ENCODE measurements at places on chromosomes 2 and 18. TPM values are rescaled to one million over a fixed set of nuclear protein-coding genes. Genes with fewer than 3 reads are reported as not detected.

DNA sequence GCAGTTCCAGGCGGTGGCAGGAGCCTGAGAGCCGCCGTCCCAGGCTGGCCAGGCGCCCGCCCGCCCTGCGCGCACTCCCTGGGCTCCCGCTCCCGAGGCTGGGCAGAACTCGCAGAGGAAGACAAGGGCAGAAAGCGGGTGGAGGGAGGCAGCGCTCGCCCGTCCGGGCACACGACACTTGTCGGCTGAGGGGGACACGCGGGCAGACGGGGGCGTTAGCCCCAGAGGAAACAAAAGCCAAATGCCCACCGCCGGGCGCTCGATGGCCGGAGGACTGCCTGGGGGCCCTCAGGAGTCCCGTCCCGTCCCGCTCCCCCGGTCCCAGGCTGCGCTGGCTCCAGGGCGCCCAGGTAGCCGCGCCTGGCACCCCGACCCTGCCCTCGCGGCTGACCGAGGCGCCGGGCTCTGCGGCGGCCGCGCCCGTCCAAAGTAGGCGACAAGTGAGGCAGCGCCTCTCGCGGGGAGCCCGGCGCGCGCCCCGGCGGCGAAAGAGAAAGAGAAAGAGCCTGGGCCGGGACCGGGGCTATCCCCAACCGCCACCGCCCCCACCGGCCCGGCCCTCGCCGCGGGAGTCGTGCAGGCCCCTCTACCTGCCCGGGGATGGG is 491 bp downstream of the L3MBTL4 start:
- H3K4me1 ChIP-seq: peaks cover 18% of the 10 kb centered on the region
- H3K36me3 ChIP-seq: no peaks in the 10 kb centered on the region
- DNase-seq: peak; percentile 73
- H3K4me3 ChIP-seq: peak overlapping the region; percentile 75
- H3K27me3 ChIP-seq: peaks cover 43% of the 10 kb centered on the region
- H3K27ac ChIP-seq: peak overlapping the region; percentile 81

GRCh38 chr2:186059096-186059495 is 320.5 kb downstream of the FSIP2 start:
- H3K4me1 ChIP-seq: peaks cover 6% of the 10 kb centered on the region
- no peak for DNase-seq
- H3K4me3 ChIP-seq: no peak overlapping the region
- no peak overlapping the region for H3K27ac ChIP-seq
- H3K27me3 ChIP-seq: no peaks in the 10 kb centered on the region

The APOB gene
- 0.23 TPM for total RNA-seq

GRCh38 chr18:22277758-22278157 is 108.4 kb downstream of the GATA6 start:
- H3K27me3 ChIP-seq: peaks cover 12% of the 10 kb centered on the region
- peaks cover 18% of the 10 kb centered on the region for H3K4me1 ChIP-seq
- no peak for DNase-seq
- no peak overlapping the region for H3K4me3 ChIP-seq
- no peaks in the 10 kb centered on the region for H3K36me3 ChIP-seq

DNA sequence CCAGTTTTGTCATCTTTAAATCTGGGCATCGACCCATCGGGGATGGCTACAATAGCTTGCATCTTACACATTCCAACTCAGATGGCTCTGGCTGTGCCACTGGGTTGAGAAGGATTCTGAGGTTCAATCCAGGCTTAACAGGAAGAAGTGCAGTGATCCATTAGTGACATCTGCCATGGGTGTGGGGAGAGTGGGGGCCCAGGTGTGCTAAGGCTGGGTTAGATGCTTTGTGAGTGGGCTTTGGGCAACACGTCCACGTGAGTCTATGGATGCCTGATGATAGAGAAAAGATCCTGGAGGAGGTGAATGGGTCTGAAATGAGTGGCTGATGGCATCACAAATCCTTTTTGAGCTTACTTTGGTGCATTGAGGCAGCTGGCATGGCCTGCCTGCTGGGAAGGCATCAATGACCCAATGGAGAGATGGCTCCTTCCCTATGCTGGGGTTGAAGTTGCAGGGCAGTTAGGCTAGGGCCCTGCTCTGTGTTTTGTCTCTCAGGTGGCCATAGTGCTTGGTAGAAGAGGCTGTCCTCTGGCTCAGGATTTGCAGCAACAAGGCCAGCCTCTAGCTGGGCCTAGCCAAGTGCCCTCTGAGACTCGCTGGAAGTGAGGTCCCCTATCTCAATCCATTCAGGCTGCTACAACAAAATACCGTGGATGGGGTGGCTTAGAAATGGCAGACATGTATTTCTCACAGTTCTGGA is 56.7 kb downstream of the HS1BP3 start:
- no peaks in the 10 kb centered on the region for H3K27me3 ChIP-seq
- no peak overlapping the region for H3K4me3 ChIP-seq
- peaks cover 9% of the 10 kb centered on the region for H3K4me1 ChIP-seq
- no peak overlapping the region for H3K27ac ChIP-seq

The CLIP4 gene
- 28.8 TPM for total RNA-seq

The G6PC2 gene
- total RNA-seq: not detected

- H3K36me3 ChIP-seq: no peaks in the 10 kb centered on the region
- no peak overlapping the region for H3K4me3 ChIP-seq
- peaks cover 5% of the 10 kb centered on the region for H3K27me3 ChIP-seq
- peaks cover 12% of the 10 kb centered on the region for H3K4me1 ChIP-seq
- DNase-seq: no peak
These were observed 3.0 kb downstream of the GPR55 start for GRCh38 chr2:230921806-230922595.

GRCh38 chr2:66872986-66873754 is 438.2 kb downstream of the MEIS1 start:
- no peak for DNase-seq
- no peaks in the 10 kb centered on the region for H3K27me3 ChIP-seq
- H3K4me1 ChIP-seq: peaks cover 50% of the 10 kb centered on the region

DNA sequence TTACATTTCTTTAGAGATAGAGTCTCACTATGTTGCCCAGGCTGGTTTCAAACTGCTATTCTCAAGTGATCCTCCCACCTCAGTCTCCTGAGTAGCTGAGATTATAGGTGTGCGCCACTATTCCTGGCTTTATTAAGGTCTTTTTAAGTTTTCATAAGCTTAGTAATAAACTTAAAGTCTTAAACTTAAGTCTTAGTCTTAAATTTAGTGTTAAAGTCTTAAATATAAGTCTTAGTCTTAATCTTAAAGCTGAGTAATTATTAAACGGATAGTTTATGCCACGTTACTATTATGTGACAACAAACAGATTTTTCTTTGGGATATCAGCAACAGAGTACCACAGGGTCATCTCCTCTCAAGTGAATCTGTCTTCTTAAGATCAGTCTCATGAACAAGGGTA is 12.6 kb downstream of the FARP2 start:
- H3K27me3 ChIP-seq: no peaks in the 10 kb centered on the region
- peaks cover 16% of the 10 kb centered on the region for H3K4me1 ChIP-seq
- H3K27ac ChIP-seq: peak overlapping the region; percentile 70
- H3K4me3 ChIP-seq: no peak overlapping the region
- H3K36me3 ChIP-seq: no peaks in the 10 kb centered on the region

Data from mesothelial cell of epicardium (in vitro differentiated cells).